ENCODE measurements at places on chromosomes 11 and 22.

DNA sequence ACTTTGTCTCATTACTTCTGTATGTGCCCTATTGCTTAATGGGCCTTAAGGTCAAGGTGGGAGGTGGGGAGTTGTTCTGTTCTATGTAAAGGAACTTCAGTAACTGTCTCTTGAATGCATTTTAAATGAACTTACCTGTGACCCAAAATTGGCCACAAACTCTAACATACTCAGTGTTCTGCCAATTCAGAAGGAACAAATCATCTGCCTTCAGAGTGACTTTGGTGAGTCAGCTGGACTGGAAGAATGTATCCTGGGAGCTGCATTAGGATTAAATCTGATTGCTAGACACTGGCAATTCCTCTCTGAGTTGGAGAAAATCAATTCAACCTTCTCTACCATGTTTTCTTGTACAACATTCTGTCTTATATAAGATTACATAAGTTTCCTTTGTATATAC lies 1104.8 kb downstream of the DLG2 start:
- DNase-seq = no peak

- DNase-seq = no peak
Observed at GRCh38 chr11:7021318-7021717, 1.0 kb downstream of the NLRP14 start.

- DNase-seq = no peak
Observed at GRCh38 chr11:64650923-64651523, 60.0 kb downstream of the SLC22A12 start.

DNA sequence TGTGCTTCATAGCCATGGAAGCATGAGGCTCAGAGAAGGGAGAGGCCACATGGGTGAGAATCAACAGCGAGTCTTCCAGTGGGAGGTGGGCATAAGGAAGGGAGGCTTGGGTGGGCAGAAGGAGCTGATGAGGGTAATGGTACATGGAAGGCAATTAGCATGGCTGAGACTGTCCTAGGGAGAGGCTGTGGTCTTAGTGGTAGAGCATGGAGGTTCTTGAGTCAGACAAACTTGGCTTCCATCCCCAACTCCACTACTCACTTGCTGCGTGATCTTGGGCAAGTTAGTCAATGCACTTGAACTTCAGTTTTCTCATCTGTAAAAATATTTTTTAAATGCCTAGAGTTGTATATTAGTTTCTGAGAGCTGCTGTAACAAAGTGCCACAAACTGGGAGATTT lies 227.2 kb upstream of the E2F8 start:
- DNase-seq = no peak

DNA sequence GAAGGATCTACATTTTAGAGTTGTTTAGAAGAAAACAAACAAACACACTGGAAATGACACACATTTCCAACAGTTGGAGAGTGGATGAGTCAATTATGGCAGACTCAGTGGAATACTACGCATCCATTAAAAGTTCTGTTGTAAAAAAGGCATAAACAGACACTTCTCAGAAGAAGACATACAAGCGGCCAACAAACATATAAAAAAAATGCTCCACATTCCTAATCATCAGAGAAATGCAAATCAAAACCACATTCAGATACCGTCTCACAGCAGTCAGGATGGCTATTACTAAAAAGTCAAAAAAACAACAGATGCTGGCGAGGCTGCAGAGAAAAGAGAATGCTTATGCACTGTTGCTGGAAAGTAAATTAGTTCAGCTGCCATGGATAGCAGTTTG lies 298.2 kb downstream of the DDX10 start:
- DNase-seq = no peak

DNA sequence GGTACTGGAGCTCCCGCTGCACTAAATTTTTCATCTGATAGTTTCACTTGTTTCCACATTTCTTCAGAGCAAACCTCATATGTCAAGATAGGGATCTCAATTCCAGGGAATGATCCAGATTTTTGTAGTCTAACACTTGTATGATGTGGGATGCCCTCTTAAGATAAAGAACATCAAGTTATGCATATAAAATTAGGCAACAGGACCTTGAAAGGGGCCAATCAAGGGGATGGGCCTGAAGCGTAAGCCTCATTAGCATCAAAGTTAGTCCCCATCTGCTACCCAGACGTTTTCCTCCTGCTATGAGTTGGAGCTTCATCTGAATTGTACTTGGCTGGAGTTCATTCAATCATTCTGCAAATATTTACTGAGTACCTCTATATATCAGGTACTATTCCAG lies 17.5 kb downstream of the PDGFD start:
- no peak for DNase-seq

DNA sequence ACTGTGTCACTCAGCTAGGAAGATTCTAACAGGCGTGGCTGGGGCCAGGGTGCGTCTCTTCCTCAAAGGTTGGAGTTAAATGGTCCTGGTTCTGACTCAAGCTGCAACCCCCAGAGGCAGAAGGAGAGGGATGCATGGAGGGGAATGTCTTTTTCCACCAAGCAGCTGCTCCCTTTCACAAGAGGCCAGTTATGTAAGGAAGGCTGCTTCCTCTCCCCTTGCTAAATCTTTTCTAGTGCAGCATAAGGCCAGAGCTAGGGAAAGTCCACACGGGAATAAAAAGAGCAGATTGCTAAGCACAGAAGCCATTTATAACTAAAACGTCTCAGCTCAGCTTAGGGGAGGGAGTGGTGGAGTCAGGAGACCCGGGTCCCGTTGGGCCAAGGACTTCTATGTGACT lies 10.0 kb downstream of the PVALB start:
- no peak for DNase-seq

DNA sequence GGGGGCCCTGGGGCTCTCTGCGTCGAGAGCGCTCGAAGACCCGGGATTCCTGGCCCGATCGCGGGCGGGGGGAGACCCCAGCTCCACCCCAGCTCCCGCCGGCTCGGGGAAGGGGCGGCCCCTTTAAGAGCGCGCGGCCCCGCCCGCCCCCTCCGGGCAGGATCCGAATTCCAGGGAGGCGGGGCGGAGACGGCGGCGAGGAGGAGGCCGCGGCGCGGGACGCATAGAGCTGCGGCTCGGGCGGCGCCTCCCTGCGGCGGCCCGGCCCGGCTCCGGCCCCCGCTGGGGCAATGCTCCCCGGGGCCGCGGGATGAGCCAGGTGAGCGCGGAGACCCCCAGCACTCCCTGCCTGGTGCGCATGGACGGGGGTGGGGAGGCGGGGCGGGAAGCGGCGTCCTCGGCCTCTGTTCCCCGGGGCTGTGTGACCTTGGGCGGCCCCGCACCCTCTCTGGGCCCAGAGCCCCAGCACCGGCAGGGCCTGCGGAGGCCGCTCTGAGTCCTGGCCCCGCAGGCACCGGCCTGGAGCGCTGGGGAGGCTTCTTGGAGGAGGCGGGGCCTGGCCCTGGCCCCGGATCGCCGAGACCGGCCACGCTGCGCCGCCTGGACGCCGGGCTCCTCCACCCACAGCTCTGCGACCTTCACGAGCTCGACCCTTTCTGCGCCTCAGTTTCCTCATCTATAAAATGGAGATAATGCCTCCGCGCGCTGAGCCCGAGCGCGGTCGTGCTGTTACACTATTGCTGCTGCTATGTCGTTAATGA lies 565 bp downstream of the GAS2L1 start:
- no peak for DNase-seq

DNA sequence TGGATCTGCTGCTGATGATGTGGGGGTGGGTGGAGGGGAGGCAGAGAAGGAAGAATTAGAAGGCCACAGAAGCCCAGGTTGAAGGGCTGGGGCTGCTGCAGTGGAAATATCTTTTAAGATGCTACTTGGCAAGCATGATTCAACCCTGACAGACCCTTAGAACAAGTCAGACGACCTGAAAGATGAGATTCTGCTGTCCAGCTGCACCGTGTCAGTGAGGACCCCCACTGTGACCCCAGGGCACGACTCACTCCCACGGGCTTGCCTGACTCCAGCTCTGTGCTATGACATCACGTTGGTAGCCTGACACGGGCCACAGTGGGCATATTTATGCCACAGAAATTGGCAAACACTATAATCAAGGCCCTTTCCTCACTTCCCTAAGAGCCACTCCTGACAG lies 36.0 kb downstream of the LRFN4 start:
- no peak for DNase-seq

GRCh38 chr11:58434217-58434616 lies 6.3 kb upstream of the OR5B2 start:
- no peak for DNase-seq

DNA sequence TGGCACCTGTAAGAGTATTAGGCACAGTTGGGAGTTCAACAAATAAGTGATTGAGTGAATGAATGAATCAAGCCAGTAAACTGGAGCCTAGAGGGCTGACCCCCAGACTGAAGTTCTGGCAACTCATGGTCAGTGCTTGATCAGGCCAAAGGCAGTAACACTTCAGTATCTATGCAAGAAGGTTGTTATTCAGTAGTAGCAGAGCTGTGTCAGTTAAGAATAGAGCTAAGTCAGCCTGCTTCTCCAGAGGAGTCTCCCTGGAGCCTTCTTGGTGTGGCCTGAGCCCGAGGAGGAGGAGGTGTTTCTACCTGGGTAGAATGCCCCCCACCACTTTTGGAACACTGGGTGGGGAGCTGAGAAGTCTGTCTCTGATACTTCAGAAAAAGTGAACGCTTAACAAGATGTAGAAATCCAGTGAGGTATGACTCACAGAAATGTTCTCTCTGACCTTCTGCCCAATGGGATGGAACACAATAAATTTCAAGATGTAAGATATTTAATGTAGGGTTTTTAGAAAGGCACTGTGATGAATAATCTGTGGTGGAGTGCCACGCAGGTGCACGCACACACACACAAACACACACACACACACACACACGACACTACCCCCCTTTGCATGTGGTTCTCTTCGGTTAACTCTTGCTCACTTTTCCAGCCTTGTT lies 219.9 kb downstream of the HIPK3 start:
- DNase-seq = no peak

DNA sequence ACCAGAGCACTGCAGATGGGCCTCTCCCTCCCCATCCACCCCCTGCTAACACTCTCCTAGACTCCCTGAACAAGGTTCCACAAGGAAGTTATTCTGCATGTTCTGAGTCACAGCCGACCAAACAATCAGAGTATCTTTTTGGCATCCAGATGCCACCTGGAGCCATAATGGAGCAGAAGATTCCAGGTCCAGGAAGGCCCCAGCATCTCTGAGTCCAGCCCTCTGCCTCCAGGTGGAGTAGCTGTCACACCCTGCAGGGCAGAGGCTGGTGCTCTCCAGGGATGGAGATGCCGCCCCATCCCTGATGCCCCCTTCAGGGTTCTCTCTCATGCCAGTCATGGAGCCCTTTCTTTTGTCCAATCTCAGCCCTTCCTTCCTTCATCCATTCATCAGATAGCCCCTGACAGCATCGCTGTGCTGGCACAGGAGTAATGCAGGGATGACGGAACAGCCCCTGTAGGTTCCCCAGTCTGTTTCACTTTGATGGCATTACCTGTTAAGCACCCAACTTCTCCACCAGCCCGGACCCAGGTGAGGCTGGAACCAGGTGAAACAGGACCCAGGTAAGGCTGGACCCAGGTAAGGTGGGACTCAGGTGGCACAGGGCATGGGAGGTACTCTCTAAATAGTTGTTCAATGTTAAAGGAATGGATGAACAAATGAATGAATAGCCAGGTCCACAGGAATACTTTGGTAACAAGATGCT lies 20.1 kb upstream of the TSKU start:
- no peak for DNase-seq

- DNase-seq = no peak
Observed at GRCh38 chr11:69648679-69649575, 8.0 kb downstream of the CCND1 start.

DNA sequence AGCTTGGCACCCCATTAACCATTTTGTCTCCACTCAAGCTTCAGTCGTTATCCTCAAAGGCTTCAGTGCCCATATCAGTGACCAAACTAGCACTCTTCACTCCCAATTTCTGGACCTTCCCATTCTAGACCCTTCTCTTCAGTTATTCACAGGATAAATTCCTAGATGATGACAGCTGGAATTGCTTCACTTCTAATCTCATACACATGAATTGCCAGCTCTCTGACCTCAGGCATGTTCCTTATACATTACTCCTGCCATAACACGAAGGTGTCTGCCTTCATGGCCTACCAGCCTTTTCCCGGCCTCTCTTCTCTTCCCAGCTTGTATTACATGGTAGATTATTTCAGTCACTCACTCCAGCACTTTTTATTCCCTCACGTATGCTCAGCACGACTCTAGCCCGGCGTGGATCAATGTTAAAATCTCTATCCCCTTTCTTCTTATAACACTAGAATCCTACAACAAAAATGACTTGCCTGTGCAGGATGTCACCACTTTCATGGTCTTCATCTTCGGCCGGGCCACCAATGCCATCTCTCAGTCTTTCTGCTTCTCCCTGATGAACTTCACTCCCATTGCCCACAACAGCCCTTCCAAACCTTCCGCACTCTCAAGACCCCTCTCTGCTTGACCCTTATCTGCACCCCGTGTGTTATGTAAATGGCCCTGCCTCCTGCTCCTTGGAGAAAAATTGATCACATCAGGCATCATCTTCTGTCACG lies 36.9 kb downstream of the EIF3F start:
- no peak for DNase-seq

DNA sequence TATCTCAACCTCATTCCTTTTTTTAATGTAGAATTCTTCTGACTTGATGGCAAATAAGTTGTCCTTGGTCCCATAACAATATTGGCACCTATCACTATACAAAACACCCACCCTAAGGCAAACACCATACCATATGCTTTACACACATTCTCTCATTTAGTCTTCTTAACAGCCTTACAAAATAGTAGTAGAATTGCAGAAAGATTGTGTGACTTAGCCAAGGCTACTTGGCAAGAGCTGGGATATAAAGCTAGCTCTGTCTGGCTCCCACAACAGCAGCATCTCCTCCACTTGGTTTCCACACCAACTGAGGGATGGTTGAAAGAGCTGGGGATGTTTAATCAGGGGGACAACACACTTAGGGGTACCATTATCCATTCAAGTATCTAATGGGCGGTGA lies 9.8 kb upstream of the ZDHHC13 start:
- no peak for DNase-seq

DNA sequence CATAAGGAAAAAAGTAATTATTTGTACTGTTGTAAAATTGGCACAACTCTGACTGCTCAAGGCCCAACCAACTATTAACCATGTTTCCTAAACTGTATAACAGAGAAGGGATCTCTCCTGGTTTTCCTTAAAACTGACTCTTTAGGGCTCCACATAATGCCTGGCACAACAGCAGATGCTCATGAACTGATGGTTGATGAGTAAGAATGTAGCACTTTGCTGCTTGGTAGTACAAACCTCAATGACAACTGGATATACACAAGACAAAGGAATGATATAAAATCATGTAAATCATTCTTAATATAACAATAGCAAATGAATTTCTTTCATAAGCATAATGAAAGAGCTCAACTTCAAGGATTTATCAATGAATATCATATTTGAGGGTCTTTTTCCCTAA lies 11.7 kb downstream of the MSANTD2 start:
- DNase-seq = no peak

- no peak for DNase-seq
Observed at GRCh38 chr11:110467556-110467955, 37.8 kb downstream of the FDX1 start.

Data from activated B cell treated with CpG ODN at 0.5 μM for 24 hours (primary cell).